ENCODE measurements at places on chromosomes 7 and 10. TPM values are rescaled to one million over a fixed set of nuclear protein-coding genes. Genes with fewer than 3 reads are reported as not detected.

The CRYGN gene
- 0.58 TPM for polyA plus RNA-seq

DNA sequence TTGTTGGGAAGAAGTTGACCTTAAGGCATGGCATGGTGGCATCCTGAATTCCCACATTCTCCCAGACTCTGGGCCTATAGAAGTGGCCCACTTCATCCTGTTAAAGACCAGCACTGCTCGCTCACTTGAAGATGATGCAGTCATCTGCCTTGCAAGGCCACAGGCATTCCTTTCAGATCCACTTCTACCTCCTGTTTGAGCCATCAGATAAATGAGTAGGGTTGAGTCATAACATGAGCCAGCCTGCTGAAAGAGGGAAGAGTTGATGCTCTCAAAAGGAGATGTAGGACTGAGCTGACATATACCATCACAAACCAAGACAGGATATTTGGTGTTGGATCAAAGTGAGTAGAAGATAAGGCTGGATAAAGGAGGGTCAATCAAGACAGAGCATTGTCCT, 1.5 kb upstream of the EBLN1 start:
- DNase-seq = no peak

DNA sequence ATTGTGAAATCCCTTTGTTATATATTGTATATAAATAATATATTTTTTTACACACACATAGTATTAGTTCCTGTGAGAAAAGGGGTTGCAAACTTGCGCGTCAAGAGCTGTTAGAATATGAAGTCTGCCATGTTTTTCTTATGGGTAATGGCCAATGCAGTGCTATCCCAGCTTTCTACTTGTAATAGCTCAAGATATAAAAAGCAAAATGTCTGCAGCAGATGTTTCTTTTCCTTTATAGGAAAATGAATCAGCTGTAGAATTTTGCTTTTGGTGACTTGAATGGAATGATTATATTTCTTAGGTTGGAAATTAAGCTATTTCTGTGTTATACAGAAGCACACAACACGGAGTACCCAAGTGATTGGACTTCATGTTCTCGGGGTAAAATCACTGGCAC, 53.3 kb upstream of the TMEM236 start:
- DNase-seq = no peak

DNA sequence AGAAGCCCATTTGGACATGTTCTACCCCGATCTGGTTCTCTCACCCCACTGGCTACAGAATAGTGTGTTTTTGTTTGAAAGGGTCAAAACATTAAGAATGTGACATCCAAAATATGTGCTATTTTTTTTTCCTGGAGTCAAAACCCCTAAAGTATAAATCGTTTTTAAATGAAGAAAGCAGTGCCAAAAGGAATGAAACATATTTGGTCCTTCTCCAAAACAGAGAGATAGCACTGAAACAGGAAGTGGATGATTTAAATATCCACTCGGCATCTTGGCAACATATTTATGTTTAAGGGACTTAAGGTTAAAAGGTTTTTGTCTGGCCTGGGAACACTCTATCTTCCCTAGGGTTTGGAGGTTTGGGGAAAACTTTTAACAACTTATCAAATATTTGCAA, 32.3 kb downstream of the CALD1 start:
- DNase-seq = peak; percentile 75

GRCh38 chr10:80500572-80501380, 36.9 kb upstream of the SH2D4B start:
- DNase-seq = no peak

DNA sequence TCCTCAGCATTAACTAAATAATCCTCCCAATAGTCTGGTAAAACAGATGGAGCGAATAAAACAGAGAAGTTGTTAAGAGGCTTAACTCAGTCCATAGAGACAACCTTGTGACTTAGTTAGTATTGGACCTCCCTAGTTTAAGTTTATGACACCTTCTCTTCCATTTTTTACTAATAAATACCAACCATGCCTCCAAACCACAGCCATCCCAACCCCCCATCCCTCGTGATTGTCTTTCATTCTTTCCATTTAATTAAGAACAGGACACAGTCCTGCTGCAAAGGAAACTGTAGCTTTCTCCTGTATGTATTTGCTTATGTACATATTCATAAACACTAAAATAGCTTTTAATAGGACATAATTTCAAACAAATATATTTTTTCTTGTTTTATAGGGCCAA, 238.2 kb downstream of the SEMA3D start:
- DNase-seq = no peak

DNA sequence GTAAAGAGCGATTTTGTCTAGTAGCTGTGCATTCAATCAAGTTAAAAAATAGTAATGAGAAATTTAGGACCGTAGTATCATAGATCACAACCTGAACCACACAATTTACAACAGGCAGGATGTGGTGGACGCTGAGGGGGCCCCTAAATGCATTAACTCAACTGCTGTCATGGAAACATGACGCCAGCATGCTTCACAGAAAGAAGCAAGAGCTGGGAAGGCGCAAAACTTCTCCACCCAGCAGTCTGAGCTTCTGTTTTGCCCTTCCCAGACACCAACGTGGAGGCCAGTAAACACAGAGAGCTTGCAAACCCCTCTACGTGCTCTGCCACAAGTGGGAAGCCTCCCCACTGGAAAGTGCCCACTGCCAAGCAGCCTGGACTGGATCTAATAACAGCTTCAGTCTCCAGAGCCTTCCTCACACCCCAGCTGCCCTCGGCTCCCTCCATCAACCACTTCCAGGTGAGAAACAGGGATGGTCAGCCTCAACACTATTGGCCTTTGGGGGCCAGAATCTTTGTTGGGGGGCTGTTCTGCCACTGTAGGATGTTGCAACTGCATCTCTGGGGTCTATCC, 151.8 kb downstream of the SFMBT2 start:
- no peak for DNase-seq

- no peak for DNase-seq
These were observed 65.8 kb upstream of the CHST15 start for GRCh38 chr10:124159153-124159552.

GRCh38 chr10:30967650-30968410, 63.8 kb downstream of the ZNF438 start:
- DNase-seq = peak; percentile 11

- no peak for DNase-seq
These were observed 19.4 kb downstream of the PFKFB3 start for GRCh38 chr10:6221971-6222751.

Data from right lung (tissue), 10 donors.